ENCODE measurements at places on chromosomes 3 and 15.

DNA sequence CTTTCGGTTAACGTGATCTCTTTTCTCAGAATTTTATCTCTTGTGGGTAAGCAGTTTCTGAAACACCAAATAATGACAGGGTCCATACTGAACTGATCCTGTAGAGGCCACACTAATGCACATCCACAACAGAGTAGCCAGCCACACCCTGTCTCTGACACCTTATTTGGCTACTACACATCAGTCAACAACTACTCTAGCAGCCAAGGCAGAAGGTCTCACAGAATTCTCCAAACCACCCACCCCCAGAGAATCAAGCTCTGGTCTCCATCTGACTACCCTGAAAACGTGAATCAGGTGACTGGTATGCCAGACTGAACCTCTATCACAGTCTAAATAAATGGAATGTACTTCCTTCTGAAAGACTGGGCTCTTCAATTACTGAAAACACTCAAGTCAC, 38.0 kb downstream of the EDC3 start:
- no peak for DNase-seq

DNA sequence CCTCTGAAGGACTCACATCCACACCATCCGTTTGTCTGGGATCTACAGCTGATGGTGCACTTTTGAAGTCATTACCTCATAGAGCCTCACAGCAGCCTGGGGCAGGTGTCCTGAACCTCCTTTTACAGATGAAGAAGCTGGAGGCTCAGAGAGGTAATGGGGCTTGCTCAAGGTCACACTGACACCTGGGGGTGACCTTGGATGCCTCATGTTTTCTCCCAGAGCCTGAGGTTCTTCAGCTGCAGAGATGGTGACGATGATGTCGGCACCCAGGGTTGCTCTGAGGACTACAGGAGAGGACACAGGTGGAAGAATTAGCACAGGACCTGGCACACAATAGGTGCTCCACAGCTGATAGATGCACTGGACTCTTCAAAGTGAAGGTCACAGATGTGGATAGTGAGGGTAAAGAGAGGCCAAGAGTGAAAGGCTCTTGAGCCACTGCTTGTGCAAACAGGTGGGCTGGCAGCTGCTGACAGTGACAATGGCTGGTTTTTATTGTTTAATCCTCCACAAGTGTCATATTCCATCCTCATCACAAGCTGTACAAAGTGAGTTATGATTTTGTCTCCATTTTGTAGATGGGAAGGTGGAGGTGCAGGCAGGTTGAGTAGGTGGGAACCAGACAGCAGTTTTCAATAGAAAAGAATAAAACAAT, 17.4 kb upstream of the ATP2B2 start:
- DNase-seq, result peak; percentile 18

- no peak for DNase-seq
Measured at GRCh38 chr3:57011022-57011421, 49.4 kb upstream of the SPATA12 start.

- DNase-seq, result no peak
Measured at GRCh38 chr3:166279636-166280035, 442.4 kb upstream of the BCHE start.

GRCh38 chr3:30426293-30426993, 180.0 kb upstream of the TGFBR2 start:
- DNase-seq, result no peak

- no peak for DNase-seq
Measured at GRCh38 chr15:82178061-82178460, 84.5 kb downstream of the EFL1 start.

- no peak for DNase-seq
Measured at GRCh38 chr3:134353831-134354611, 20.2 kb downstream of the AMOTL2 start.

DNA sequence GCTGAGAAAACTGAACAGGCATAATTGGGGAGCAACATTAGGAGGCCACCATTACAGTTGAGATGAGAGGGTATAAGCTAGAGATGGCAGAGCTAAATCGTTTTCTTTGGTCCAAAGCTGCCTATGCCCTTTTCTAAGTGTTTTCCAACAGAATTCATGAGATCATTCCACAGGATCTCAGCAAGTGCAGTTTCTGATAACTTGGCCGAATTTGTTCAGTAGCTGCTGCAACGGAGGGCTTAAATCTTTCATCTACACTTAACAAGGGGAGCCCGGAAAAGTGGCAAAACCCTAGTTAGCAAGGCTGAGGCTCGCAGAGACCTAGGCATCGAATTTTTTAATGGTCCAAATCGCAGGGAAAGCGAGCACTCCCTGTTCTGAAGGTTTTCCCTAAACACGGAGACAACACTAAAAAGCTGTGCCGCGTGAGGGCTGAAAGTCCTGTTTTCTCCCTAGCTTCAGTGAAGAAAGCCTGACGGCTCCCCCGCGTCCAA, 531 bp upstream of the BLOC1S6 start:
- DNase-seq, result no peak

DNA sequence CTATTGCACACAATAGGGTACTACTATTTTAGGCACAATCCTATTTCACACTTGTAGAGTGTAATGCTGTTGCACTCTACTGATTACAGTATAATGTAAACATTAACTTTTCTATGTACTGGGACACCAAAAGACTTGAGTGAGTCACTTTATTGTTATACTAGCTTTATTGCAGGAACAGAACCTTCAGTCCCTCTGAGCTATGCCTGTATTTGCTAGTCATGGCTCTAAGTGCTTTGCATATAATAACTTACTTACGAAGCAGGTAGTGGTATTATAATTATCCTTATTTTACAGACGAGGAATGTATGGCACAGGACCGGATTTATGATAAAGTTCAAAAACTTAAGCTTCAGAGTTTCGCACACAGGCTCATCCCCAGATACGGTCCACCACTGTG, 106.6 kb upstream of the SLC6A6 start:
- no peak for DNase-seq

- no peak for DNase-seq
Measured at GRCh38 chr3:43858294-43858701, 167.6 kb downstream of the ABHD5 start.

- DNase-seq, result no peak
Measured at GRCh38 chr15:99507504-99508310, 58.1 kb upstream of the MEF2A start.

DNA sequence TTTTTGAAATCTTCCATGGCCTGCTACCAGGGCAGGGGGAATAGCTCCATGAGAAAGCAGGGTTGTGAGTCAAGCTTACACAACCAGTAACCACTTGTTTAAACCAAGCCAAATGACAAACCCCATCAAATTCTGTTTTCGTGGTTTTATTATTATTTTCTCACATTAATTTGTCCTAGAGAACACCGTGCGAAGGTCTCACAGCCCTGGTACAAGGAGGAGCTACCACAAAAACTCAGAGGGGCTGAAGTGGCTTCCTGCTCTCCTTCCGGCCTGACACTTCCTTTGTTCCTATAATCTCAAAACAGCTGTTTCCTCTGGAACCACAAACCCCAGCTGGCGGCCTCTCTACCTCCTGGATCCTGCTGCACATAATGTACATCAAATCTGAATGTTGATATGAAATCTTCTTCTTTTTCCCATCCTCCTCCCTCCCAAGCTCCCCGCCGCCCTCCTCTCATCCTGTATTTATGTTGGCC, 375.9 kb downstream of the MCTP2 start:
- no peak for DNase-seq

GRCh38 chr3:114242947-114243346, 5.6 kb upstream of the ZNF80 start:
- DNase-seq, result no peak

DNA sequence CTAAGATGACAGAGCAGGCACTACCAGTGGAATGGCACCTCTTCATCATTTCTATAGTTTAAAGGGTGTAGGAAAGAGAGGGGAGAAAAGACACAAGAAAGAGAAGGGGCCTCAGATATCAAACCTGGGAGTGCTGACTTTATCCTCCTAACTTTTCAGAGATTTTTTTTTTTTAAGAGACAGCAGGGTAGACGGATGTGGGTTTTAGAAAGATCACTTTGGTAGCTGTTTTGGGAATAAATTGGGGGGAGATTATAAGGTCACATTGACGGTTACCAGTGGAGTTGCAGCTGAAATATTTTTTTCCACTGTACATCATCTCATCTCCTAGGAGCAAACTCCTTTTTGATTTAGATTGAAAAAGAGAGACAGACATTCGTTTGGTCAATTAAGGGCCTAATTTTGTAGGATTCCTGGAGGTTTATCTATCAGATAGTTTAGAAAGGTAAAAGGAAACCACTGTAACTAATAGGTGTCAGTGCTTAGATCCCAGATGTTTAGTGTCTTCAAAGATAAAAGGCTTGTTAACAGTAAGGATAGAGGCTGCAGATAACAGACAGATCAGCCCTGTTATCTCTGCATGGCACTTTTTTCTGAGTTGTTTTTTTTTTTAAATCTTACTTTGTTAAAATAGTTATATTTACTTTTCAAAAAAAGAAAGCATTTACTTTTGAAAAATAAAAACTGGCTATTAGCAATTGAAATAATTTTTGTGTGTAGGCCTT, 1057.0 kb downstream of the IGSF11 start:
- DNase-seq, result no peak

DNA sequence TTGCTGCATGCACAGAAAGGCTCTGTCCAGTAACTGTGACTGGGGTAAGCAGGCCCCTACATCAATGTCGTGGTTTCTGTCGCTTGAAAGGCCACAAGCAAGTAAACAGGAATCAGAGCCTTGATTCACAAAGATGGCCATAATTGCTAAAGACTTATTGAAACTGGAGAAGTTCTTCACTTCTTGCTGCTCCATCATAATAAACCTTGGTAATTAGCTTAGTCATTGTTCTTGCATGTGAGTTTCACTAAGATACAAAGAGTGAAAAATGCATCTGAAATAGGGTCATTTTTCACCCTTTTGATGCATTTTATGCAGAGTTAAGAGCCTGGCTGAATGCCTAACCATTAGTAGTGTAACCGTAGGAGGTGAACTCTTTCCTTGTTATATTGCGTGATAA, 3.2 kb downstream of the SEMA6D start:
- DNase-seq, result no peak

GRCh38 chr3:8668216-8668615, 23.6 kb upstream of the SSUH2 start:
- no peak for DNase-seq

- no peak for DNase-seq
Measured at GRCh38 chr3:5349343-5349742, 161.8 kb downstream of the EDEM1 start.

DNA sequence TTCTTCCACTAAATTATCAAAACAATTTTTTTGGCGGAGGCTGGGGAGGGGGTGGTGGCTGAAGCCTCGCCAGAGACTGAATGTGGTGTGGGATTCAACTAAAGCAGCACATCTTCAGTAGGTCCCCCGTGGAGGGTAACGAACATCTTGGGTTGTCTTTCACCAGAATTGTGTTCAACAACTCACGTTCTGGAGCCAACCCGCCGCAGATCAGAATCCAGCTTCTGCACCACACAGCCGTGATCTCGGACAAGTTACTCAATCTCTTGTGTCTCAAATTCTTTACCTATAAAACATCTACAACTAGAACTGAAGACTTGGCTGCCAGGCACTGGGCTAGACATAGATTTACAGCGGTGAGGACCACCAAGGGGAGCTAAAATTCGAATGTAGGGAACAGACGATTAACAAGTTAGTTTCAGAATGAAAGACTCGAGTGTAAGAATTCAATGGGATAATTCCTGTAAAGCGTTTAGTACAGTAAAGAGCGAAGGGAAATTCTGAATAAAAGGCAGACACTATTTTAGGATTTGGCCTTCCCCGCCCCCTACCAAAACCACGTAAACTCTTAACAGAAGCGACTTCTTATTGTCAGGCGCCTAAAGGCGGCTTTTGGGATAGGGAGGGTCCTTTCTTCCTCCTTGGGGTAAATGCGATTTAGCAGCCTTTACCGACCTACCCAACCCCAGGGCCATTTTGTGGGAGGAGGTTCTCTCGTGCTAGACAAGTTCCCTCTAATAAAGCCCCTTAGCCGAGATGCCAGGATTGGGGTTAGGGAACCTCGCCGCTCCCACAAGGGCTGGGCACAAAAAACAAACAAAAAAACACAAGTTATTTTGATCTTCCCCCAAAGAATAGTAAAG, 697 bp upstream of the RAB5A start:
- no peak for DNase-seq

- DNase-seq, result no peak
Measured at GRCh38 chr3:112811917-112812660, 34.6 kb downstream of the CD200R1L start.

DNA sequence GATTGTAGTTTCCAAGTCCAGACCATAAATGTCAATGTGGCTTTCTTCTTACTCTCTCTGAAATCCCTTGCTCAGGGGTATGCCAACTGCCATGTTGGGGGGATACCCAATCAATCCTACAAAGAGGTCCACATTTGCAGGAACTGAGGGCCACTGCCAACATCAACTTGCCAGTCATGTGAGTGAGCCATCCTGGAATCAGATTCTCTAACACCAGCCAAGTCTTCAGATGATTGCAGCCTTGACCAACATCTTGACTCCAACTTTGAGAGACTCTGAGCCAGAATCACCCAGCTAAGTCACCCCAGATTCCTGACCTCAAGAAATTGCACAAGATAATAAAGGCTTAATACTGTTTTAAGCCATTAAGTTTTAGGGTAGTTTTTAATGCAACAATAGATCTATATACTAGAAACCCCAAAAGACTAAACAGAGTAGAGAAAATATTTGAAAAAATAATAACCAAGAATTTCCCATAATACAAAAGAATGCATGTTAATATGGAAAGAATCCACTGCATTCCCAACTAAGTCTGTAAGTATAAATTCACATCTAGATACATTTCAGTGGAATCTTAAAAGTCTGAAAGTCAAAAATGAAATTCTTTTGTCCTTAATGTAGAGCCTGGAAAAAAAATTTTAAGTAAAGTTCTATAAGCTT, 22.4 kb downstream of the ISG20 start:
- no peak for DNase-seq

DNA sequence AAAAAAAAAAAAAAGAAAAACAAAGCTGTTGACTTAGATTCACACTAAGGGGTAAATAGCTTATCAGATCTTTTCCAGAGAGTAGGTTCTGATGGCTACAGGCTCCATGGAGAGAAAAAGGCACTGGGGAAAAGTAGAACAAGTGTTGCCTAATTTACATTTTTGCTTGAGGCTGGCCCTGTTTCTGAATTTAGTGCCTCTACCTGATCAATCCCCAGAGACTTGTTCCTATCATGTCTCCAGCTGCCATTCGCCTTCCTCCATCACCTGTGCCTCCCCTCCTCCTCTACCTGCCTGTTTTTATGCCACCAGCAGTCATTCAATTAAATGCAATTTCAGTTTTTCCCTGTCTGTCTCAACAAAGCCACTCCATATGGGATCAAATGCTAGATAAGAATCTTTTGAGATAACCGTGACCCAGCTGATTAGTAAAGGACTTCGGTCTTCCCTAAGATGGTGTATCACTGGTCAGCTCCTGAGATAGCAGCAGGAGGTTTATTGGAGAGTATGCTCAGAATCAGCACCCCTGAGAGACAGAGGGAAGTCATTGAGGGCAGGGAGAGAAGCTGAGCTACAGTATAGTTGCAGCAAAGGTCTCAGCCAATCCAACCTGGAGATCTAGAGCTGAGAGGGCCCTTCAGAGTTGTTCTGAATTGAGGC, 88.1 kb upstream of the GADL1 start:
- no peak for DNase-seq

DNA sequence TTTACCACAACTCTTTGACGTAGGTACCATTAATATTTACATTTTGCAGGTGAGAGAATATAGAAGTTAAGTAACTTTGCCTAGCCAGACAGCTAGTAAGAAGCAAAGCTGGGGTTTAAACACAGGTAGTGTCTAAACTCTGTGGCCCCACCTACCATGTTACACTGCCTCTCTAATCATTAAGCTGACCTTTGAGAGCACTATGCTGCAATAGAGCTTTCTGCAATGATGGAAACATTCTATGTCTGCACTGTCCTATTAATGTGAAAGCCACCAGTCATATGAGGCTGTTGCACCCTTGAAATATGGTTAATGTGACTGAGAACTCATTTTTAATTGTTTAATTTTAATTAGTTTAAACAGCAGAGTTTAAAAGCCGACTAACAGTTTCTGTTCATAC, 6.3 kb upstream of the RARB start:
- DNase-seq, result no peak

All from stimulated activated CD8-positive, alpha-beta memory T cell treated with anti-CD3 and anti-CD28 coated beads, Interleukin-4, amount 100 ng/mL, for 48 hours (primary cell).